ENCODE measurements at places on chromosomes 2 and 18.
A peak's percentile ranks its signal among the peaks of the same experiment; 100 is the strongest.

DNA sequence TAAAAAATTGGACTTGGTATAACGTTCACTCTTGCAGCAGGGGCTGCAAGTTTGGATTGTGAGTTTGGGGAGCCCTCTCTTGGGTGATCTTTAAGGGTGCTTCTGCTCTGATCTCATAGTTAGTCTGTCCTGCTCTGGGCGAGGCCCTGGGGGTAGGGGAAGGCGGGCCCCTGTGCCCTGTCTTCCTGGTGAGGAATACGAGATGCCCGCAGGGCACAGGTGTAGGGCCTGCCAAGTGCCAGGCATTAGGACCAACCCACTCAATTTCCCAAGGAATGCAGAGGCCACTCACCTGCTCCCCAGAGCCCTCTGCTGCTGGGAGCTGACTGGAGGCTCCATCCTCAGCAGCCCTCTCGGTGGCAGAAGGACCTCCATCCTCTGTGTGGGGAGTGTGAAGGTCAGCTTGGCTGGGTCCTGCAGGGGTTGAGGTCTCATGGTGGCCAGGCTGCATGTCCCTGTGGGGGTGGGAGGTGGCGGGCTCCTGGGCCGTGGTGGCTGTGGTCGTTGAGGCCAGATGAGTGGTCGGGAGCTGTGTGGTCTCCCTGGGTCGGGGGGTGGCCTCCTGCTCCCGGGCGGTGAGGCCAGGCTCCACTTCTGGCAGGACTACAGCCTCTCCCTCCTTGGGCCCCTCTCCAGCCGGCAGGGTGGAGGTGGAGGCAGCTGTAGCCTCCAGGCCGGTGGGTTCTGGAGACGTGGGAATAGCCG is 21.3 kb downstream of the SDC1 start:
- DNase-seq: no peak

DNA sequence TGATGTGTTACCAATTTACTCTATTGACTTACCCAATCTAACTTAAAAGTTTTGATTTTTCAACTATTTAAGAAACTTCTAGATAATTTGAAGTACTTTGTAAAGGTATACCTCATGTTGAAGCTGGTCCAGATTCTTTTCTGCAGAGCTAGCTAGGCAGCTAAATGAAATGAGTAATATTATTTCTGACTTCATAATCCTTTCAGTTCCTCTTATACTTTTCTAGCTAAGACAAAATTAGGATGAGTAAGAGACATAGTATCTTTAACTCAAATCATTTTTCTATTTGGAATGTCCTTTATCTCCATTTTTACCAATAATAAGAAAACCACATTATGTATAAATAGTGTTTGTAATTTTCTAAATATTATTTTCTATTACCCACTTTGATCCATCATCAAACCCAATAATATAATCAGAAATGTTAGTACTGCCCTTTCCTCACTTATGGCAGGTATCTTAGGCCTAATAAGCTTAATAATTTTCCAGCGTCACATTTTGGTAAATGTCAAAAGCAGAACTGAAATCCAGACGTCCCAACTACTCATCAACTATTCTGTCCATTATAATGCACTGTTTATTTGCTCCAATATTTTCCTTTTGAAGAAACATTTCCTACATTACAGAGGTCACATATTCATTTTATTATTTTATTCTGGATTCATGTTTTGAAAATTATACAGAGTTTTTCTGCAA is 456.6 kb downstream of the THSD7B start:
- no peak for DNase-seq

GRCh38 chr2:157058161-157058560 is 199.3 kb upstream of the GALNT5 start:
- no peak for DNase-seq

- no peak for DNase-seq
Observed at GRCh38 chr2:25677877-25678276, 4.5 kb upstream of the DTNB start.

GRCh38 chr18:35460736-35461161 is 37.0 kb downstream of the INO80C start:
- peak; percentile 47 for DNase-seq

GRCh38 chr2:62461707-62462106 is 44.3 kb downstream of the TMEM17 start:
- no peak for DNase-seq

- DNase-seq: no peak
Observed at GRCh38 chr2:1413156-1413710, at the start of gene TPO. Gene TPO, plus strand, starts transcription at chr2:1413463. Its CDS starts 946 bp downstream, at chr2:1414409.

- DNase-seq: no peak
Observed at GRCh38 chr2:1807167-1807566, 62.9 kb upstream of the PXDN start.

- no peak for DNase-seq
Observed at GRCh38 chr18:13076886-13077285, 85.7 kb downstream of the CEP192 start.

- no peak for DNase-seq
Observed at GRCh38 chr2:28088970-28089369, 198.4 kb downstream of the BABAM2 start.

GRCh38 chr2:98374286-98374685 is 28.0 kb downstream of the CNGA3 start:
- DNase-seq: no peak

GRCh38 chr18:68520406-68521075 is 194.4 kb downstream of the TMX3 start:
- DNase-seq: no peak

DNA sequence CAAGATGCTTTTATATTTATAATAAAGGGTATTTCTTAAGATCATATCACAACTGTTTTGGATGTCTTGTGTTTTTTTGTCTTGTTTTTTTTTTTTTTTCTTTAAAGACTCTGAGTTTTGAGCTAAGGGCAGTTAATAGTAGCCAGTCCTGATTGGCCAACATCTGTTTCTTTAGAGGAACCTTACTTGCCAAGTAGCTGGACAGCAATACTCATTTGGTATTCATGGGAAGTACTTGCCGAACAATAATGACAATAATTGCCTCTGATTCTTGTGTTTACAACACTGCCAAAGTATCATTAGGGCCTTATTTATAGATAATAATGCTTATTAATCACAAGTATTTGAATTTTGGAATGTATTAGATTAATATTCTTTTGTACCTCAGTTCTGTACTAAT is 17.1 kb upstream of the POU3F3 start:
- DNase-seq: no peak

GRCh38 chr2:227745594-227745993 is at the start of gene SCYGR8:
Gene SCYGR8, plus strand, starts transcription at chr2:227745894. Its CDS starts 0 bp downstream, at chr2:227745894.
- no peak for DNase-seq

- peak; percentile 11 for DNase-seq
Observed at GRCh38 chr2:157479081-157480027, 35.5 kb upstream of the CYTIP start.

GRCh38 chr2:16196687-16197503 is 256.5 kb downstream of the MYCN start:
- no peak for DNase-seq

GRCh38 chr2:41832218-41832617 is 215.6 kb upstream of the PKDCC start:
- peak; percentile 21 for DNase-seq

Data from inflammatory macrophage (primary cell).